ENCODE measurements at places on chromosomes 16 and 17.

GRCh38 chr16:79247386-79247785 is 353.2 kb downstream of the MAF start:
- DNase-seq = no peak

DNA sequence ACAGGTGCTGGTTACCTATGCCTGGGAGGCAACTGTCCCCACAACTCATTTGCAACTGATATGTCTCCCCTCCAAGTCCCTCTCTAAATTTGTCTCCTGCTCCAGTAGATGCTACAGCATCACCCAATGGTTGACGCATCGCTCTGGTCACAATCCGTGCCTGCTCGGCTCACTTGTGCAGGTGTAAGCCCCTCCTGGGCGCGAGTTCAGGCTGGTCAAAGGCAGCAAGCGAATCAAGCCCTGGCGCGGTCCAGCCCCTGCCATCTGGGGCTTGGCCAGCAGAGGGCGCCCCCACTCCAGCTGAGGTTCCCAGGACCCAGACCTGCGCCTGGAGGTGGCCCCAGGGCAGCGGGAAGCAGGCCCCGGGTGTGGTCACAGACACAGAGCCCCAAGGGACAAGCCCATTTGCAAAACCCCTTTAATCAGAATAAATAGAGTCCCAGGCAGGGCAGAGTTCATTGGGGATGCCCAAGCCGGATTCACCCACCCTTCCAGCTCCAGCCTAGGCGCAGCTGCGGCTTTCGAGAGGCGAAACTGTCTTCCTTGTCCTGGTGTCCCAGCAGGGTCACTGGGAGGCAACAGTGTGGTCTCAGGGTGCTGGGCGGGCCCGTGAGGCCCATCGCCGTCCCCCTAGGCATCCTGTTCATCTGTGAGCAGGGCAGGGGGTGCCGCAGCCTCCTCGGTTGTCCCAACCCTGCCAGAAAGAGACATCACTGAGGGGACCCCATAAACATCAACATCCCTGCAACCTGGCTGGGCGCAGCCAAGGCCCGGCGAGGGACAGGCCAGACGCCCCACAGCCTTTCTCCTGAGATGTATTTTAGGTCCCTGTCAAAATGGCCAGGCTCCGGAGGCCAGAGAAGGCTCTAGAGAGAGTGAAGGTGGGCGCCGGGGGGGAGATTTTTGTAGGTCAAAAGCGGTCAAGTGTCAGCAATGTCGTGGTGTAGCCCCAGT is 15.8 kb downstream of the TMC6 start:
- DNase-seq = peak; percentile 33

DNA sequence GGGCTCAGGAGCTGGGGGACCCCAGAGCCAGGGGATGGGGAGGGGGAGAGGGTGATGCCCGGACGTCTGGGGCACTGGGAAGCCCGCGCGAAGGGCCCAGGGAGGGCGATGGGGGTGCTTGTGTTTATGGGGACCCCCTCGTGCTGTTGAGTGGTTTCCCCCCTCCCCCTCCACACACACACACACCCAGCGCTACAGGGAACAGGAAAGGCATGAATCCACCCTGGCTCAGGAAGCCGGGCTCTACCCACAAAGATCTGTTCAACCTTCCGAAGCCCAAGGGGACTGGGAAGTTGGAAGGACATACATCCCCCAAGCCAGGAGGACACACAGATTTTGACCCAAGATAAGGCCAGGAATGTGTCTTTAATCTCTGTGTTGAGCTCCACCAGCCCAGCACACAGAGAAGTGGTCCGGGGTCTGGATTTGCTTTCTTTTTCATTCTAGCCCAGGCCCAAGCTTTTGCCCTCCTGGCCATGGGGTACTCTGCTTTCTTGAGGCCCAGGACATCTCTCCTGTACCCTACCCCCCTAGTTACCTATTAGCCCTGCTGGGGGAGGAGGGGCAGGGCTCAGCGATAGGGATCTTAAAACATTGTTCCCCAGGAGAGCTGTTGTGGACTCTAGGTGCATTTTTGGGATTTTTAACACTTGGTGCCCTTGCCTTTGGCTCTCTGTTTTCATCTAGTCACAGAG is 1.2 kb downstream of the UBALD2 start:
- peak; percentile 47 for DNase-seq

- no peak for DNase-seq
These were observed 3.8 kb upstream of the JPT2 start for GRCh38 chr16:1674306-1674705.

- DNase-seq = peak; percentile 82
These were observed at the start of gene ERAL1 for GRCh38 chr17:28854457-28855335. TSS of gene ERAL1 (plus strand) at chr17:28855016. CDS start at chr17:28855035, 19 bp downstream.

All from AG10803 (cell line).